ENCODE measurements at places on chromosomes 12 and 14.
A peak's percentile ranks its signal among the peaks of the same experiment; 100 is the strongest.

- DNase-seq, result peak; percentile 84
Measured at GRCh38 chr12:119902084-119902509, 25.0 kb upstream of the CIT start.

DNA sequence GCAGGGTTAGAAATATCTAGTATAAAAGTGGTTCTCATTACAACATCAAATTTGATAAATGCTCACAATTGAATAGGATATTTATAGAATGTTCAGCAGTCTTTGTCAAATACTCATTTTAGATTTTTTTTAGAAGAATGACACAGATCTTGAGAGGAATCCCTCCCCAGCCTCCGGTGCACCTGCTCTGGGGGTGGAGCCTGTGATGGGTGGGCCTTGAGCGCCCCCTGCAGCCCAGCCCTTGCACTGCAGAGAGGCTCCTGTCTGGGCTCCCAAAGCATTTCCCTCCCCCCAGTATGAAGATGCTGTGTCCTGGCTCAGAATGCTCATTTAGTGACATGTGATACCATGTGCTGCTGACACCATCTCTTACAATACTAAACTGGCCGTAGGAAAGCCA, 792.3 kb downstream of the TMEM121 start:
- DNase-seq, result no peak

DNA sequence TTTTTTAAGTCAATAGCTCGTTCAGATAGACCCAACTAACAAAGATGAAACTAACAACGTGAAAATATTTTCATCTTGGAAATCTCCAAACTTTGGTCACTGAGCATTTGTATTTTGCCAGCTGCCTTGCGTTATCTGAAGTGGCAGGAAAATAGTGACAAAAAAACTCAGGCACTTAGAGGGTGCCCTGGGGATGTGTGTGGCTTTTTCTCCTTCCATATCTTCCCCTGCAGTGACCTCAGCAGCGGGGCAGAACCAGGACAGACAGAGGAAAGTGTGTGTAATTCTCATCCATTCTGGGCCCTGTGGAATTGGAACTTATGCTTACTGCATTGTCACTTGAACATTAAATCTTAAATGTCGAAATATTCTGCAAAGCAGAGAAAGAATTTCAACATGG, 152.0 kb downstream of the BCAT1 start:
- DNase-seq, result no peak

DNA sequence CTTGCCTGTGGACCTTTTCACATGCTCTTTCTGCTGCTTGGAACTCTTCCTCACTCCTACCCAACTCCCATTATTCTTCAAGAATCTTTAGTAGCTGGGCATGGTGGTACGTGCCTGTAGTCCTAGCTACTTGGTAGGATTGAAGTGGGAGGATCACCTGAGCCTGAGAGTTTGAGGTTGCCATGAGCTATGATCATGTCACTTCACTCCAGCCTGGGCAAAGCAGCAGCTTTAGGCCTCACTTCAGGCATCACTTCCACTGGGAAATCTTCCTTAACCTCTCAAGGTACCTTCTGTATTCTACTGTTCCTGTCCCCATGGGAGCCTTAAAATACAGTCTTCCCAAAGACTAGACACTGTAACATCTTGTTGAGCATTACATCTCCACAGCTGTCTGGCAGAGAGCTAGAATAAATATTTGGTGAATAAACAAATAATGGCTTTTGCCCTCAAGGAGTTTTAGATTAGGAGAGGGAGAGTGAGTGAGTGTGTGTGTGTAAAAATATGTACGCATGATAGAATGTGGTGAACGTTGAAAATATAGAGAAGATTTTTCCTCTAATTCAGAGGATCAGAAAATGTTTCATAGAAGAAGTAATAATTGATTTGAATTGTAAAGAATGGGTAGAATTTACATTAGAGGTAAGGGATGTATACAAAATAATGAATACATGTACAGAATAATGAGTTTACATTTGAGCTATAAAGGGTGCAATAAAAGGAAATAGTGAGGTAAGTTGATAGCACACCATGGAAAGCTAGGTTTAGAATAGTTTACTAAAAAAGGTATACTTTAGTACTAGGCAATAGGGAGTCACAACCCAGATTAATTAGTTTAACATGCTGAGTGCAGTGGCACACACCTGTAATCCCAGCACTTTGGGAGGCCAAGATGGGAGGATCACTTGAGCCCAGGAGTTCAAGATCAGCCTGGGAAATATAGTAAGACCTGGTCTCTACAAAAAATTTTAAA, 29.2 kb upstream of the BMAL2 start:
- DNase-seq, result no peak

DNA sequence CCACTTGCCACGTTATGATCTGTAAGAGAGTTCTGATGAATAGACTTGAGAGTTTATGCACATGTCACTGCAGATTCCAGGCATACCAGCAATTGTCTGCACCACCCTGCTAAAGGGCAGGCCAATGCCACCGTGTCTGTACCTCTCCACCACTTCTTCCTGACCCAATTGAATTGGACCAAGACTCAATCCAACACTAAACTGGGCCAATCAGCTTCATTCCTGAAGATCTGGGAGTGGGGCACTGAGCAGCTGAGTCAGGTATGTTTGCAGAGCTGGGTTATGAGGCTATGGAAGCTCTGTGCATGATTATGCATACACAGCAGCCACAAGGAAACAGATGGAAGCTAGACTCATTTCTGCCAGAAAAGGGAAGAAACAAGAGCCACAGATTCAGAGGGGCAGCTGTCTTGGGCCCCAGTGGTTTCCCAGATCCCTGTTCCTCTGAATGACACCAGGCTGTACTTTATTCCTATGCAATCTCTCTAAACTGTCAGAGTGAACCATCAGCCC, 28.0 kb downstream of the DAO start:
- peak; percentile 1 for DNase-seq

- no peak for DNase-seq
Measured at GRCh38 chr14:85542623-85543022, 12.7 kb downstream of the FLRT2 start.

DNA sequence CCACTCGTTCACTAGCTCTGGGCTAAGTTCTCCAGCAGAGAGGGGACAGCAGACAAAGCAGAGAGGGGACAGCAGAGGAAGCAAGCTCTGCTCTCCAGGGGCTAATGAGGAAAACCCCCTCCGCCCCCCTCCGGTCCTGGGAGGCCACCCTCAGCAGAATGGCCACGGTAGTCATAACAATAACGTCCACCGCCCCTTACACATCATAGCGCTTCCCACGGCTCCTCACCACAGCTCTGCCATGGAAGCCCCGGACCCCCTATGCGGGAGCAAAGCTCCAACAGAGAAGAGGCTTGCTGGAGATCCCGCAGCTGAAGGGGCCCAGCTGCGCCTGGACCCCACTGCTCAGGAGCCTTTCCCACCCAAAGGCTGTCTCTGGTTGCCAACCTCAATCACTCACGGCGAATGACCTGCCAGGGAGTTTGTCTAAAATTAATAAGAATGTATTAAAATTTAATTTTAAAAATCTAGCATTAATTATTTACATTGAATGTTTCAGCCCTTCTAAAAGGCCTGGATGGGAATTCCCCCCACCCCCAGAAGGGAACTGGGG, 17.4 kb downstream of the BEGAIN start:
- no peak for DNase-seq

- DNase-seq, result no peak
Measured at GRCh38 chr12:94225506-94225905, 77.1 kb downstream of the PLXNC1 start.

DNA sequence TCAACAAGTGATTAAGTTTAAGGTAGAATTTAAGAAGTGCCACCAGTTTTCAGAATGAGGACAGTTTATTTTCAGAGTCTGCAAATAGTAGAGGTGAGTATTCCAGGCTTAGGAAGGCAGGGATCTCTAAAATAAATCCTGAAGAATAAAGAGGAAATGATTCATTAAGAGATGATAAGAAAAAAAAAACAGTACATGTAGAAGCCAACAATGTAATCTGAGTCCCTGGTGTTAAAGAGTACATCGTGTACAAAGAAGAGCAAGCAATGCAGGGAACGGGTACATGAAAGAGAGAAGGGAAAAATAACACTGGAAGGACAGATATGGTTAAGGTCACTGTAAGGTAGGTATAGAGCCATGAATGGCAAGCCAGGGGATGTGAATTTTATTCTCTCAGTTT, 95.2 kb upstream of the FOXG1 start:
- no peak for DNase-seq

- DNase-seq, result peak; percentile 27
Measured at GRCh38 chr12:96500693-96501092, 11.3 kb downstream of the CFAP54 start.

DNA sequence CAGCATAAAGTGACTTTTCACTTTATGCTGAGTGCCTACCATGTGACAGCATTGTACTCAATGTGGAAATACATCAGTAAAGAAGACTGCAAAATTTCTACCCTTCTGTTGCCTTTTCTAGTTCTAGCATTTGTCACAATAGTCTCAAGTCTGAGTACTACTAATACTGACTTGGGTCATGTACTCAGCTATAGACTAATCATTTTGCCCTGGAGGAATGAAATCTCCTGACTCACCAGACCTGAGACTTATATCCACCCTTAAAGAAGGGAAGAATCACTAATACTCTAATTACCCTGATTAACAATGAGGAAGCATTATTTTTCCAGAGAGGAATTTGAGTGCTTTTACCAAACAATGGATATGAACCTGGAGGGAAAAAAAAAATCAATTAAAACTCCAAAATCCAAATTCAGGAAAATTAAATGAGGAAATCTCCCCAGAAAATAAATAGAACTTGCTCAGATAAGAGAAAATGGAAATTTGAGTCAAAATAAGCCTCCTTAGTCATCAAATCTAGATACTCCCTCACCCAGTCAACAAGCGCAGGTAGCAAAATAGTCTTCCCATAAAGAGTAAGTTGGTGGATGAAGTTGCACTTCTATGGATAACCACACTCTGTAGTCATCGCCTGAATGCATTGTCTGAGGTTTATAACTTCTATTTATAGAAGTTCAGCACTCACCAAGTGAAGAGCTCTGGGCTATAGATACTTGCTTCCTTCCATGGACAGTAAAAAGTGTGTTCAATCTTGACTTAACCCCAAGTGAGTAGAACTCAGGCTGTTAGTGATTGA, 386.6 kb downstream of the SYT1 start:
- no peak for DNase-seq

DNA sequence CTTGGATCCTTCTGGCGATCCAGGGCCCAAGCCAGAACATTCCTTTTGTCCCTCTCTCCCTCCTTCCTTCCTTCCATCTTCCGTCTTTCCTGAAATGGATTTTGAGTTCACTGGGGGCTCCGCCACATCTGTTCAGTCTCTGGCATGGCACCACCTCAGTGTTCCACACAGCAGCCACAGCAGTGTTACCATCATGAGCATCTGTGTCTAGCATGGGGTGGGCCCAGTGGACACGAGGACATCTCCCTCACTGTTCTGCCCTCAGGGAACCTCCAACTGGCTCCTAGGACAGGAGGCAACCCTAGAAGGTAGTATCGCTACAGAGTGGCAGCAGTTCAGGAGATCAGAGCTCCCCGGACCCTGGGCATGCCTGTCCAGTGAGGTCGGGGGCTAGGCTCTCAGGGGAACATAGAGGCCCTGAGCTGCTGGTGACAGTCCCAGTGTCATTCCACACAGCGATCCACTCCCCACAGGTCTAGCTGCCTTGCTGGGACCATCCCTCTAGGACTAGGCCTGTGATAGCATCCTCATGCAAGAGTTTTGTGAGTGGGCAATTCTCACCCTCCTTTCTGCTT, 59.0 kb downstream of the GALNT16 start:
- DNase-seq, result no peak

- DNase-seq, result no peak
Measured at GRCh38 chr14:33026850-33027430, 88.3 kb downstream of the NPAS3 start.

DNA sequence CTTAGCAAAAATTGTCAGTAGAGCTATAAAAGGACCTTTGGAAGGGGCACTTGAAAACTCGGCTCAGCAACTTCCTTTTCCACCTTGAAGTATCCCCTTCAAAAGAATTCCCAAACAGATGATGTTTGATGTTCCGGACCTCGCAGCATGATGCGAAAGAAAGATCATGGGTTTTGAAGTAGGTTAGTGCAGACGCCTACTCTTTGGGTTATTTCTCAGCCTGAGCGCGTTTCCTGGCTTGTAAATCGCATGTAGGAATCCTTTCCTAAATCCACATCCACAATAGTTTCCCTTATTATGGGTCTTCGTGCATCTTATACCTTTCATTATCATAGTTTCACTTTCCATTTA, 584 bp upstream of the NEDD1 start:
- no peak for DNase-seq

DNA sequence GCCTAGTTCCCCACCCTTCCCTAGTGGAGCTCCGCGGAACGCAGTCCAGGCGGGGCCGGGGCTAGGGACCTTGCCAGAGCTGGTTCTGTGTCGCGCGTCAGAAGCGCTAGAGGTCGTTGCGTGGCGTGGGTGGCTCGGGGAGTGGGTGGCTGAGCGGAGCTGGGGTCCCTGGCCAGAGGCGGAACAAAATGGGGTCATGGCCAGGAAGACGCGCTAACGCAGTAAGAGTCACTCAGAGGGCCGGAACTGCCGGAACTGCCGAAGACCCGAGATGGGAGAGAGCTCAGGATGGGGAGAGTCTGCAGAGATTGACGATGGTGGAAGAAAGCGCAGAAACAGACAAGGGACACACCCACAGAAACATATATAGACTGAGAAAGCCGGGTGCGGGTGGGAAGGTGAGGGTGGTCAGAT, 4.8 kb downstream of the DGKA start:
- DNase-seq, result no peak

- DNase-seq, result no peak
Measured at GRCh38 chr14:75047506-75047905, 3.8 kb downstream of the MLH3 start.

GRCh38 chr12:79662046-79662811, 28.5 kb downstream of the PAWR start:
- no peak for DNase-seq

DNA sequence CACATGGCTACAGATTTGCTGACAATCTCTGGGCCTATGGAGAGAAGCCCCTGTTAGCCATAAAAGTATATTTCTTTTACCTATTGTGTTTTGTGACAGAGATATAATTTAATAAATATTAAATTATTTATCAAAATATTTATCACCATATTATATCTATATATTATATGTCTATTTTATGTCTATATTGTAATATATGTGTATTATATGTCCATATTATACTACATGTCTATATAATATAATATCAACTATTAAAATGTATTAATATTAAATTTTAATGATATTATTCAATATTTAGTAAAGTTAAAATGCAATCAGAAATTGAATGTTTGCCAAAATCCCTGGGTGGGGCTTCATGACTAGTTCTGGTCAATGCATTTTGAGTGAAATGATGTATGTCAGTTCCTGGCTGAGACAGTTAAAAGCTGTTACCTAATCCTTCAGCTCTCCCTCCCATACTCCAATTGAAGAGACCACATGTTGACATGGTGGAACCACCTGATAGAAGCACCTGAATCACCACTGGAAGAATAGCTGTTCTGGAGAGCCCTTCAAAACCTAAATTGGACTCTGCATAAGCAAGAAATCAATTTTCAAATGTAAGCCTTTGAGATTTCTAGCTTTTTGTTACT, 357.3 kb upstream of the DDHD1 start:
- no peak for DNase-seq
